ENCODE measurements at places on chromosomes 7 and 10. TPM values are rescaled to one million over a fixed set of nuclear protein-coding genes. Genes with fewer than 3 reads are reported as not detected.

- no peak for DNase-seq
These were observed 290.5 kb downstream of the USP6NL start for GRCh38 chr10:11320809-11321520.

- DNase-seq = no peak
These were observed 181.1 kb downstream of the HERPUD2 start for GRCh38 chr7:35513828-35514227.

- DNase-seq = no peak
These were observed 41.9 kb downstream of the ANKMY2 start for GRCh38 chr7:16603633-16604032.

- DNase-seq = no peak
These were observed 140.8 kb upstream of the PTN start for GRCh38 chr7:137484326-137484725.

GRCh38 chr10:17561111-17561510, 56.1 kb downstream of the HACD1 start:
- no peak for DNase-seq

DNA sequence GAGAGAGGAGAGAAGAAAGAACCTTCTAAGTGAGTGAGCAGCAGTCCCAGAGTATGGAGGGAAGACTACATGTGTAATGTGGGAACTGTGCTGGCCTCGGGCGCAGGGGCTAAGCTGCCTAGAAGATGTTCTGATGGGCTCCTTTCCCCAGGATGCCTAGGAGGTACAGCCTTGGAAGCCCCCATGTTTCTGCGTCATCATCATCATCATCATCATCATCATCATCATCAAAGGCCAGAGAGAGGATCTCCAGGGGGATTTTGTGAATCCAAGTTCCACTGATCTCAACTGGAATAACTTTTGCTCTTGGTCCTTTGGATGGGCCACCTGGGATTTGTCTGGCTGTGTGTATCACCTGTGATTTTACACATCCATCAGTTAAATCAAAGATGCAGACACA, 86.0 kb downstream of the BUB3 start:
- DNase-seq = no peak

Gene JCAD
- 0.10 TPM for polyA plus RNA-seq

Gene ARID5B
- 7.0 TPM for polyA plus RNA-seq

Gene ASAH2
- 1.7 TPM for polyA plus RNA-seq

Gene SPDYE2
- polyA plus RNA-seq = not detected

Gene ANKRD22
- 5.2 TPM for polyA plus RNA-seq

Gene GATA3
- 4.0 TPM for polyA plus RNA-seq

All from keratinocyte (primary cell).